ENCODE measurements at places on chromosomes 3 and 15.

DNA sequence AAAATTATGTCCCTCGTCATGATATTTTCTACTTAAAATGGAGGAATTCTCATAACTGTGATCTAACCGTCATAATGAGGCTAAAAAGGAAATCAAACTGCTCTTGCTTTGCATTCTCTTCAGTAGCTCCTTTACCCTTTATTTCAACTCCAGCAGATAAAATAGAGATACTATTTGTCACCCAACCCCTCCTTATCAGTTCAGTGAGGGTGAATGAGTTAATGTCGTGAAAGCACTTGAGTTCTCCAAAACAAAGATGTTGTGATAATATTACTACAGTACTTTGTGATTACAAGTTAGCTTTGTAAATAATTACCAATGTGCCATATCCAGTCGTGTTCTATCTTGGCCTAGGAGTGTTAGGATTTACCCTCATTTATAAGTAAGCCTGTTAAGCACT lies 63.4 kb upstream of the ANKRD28 start:
- no peak for DNase-seq

- DNase-seq = peak; percentile 31
Observed at GRCh38 chr3:23806534-23807423, 1.0 kb downstream of the UBE2E1 start.

GRCh38 chr15:51025454-51025846 lies 69.3 kb downstream of the TNFAIP8L3 start:
- no peak for DNase-seq

- DNase-seq = no peak
Observed at GRCh38 chr15:83659417-83659812, 5.5 kb downstream of the ADAMTSL3 start.

GRCh38 chr15:80404057-80404760 lies at the start of gene ARNT2:
Gene ARNT2 (plus strand): TSS chr15:80404382. CDS start chr15:80404516, 134 bp downstream.
- no peak for DNase-seq

DNA sequence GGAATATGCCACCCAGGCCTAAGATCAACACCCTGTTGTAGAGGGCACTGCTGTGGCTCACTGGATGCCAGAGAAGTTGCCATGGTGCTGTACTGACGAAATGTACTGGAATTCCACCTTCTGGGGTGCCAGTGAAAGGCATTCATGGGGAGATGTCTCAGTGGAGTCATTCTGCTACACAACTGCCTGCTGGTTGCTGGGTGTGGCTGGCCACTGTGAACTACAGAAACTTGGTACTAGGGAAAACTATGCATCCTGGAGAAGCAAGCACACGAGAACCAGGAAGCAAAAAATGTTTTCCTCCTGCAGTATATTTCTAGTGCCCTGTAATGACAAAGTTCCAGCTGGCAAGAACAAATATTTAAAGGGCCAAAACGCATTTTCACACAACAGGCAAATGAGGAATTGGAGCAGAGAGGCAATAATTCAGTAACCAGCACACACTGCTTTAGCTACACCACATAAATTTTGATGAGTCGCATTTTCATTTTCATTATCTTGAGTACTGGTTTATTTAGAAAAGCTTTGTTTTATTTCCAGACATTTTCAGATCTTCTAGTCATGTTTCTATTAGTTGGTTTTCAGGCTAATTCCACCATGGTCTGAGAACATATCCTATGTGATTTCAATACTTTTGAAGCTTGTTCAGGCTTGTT lies 18.3 kb upstream of the RFX7 start:
- no peak for DNase-seq

GRCh38 chr15:31326875-31327668 lies 437 bp downstream of the KLF13 start:
- no peak for DNase-seq

DNA sequence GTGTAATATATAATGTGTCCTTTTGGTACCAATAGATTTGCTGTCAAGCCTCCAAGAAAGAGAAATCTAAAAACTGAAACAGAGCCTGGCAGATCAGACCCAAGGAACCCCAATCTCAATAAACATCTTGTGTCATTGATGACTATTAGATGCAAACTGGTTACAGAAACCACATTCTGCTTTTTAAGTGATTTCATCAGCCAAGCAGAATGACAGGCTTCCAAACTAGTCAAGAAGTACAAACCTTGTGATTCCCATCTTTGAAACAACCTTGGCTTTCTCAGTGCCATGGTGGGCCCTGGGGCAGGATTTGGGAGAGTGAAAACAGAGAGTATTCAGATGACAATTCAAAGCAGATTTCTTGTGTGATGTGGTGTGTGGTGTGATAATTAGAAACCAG lies 45.6 kb upstream of the STRIT1 start:
- DNase-seq = no peak

- no peak for DNase-seq
Observed at GRCh38 chr15:40932649-40933516, 3.7 kb downstream of the DLL4 start.

DNA sequence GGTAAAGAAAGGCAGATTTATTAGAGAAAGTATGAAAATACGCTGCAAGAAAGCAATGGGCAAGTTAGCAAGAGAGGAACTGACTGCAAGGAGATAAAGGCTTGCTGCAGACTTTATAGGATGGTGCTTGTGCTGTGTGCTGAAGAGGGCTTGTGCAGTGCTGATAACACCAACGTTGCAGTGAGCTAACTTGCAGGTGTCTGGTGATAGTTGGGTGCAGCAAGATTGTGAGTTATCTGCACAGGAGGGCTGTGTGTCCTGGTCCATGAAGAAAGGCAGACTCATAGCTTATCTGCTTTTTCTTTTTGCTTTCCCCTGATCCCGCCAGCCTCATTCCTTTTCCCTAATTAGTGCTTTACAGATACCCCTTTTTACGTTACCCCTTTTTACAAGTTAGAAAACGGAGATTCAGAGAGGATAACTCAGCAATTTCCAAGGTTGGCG lies 58.0 kb upstream of the ZNF148 start:
- no peak for DNase-seq

- DNase-seq = no peak
Observed at GRCh38 chr3:74443102-74443501, 171.4 kb downstream of the CNTN3 start.

DNA sequence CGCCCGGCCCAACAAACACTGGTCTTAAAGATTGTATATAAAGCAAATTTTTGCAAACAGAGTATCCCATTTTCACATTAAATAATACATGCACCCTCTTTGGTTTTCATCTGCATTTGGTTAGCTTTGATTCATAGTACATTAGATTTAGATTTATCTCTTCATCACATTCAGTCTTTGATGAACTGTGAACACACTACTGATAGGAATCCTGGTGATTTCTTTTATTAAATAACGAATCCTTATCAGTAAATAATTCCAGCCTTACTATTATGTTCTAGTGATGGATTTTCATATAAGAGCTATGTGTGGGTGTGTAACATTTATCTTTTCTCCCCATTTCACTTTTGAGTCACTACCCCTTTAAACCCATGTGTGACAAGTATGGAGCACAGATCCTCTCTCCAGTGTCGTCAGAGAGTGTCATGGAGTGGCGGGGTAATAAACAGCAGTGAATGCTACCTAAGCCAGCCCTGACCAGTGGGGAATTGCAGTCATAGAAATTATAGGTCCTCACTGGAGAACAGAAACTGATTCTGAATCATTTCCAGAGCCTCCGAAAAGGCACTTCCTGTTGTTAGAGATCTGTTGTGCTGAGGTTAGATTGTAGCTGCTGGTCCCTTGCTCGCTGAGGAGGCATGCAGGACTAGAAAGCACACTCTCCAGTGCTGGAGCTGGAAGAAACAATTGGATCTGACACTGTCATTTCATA lies 22.0 kb downstream of the SLC7A14 start:
- no peak for DNase-seq

GRCh38 chr3:58383904-58384303 lies 49.7 kb downstream of the PDHB start:
- no peak for DNase-seq

DNA sequence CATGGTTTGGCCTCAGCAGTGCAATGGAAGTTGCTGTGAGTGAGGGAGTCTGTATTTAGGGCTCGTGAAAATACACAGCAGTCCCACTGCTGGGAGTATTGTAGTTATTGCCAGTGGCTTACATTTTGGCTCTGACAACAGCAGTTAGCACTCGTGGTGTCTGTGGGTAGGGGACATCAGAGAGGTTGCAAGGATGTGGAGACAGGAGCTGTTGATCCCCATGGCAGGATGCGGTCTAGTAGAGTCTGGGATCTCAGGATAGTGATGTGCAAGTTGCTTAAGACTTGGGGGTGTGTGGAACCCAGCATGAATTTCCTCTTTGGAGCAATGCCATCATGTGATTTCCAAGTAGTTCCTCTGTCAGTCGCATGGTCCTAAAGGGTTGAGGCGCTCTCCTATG lies 59.9 kb downstream of the GALK2 start:
- no peak for DNase-seq

GRCh38 chr3:149507491-149508324 lies 33.2 kb downstream of the TM4SF4 start:
- DNase-seq = peak; percentile 87

GRCh38 chr15:85333132-85333831 lies 47.1 kb upstream of the AKAP13 start:
- no peak for DNase-seq

DNA sequence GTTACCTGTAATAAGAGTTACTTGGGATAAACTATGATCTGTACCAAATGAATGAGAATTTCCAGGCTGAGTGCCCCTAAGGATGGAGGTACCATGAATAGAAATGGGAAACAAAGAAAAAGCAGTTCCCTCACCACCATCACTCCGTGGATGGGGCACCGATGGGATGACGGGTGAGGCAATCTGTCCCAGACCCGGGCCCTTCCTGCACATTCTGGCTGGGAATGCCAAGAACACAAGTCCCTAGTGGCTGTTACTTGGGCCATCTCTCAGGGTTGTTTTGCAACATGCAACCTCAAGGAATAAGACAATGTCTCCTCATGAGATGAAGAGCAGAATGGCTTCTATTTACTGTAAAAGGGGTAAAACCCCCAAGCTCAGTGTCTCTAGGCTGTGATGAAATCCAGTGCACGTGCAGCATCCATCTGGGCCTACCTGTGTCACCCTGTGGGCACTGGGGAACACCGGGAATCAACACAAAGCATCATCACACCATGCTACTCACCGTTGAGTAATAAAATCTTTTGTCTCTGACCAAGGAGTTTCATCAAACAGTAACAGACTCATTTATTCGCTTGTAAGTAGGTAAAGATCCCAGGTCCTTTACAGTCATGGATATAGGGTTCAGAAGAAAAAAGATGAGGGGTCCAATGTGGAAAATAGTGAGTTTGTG lies 22.3 kb downstream of the GNB4 start:
- DNase-seq = no peak

DNA sequence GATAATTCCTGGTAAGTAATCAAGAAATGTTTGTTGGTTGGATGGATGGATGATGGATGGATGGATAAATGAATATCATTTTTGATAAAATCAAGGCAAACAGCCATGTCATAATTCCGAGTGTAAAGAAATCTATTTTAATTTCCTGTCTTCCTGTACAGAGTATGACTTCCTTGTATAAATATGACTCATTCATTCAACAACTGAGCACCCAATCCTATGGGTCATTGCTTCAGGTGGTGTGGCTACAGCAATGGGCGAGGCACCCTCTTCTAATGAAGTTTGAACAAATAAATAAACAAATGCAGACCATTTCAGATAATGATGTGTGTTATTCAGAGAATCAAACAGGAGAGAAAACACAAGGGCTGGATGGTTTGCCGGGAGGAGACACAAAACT lies 198.7 kb downstream of the TNIK start:
- no peak for DNase-seq

DNA sequence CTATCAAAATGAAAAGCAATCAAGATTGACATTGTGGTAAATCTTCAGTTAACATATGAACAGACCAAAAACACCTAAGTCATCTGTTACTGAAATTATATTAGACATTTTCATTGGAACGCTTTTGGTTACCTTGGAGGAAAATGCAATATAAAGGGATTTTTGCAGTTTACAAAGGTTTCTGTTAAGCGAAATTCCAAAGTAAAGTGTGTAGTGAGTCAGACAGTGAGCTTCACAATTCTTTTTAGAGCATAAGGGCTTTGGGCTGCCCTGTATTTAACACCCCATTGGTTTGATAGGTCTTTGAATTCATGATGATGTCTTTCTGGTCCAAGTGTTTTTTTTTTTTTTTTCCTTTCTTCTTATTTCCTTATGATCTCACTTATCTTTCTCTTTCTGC lies 462.8 kb downstream of the EDEM1 start:
- no peak for DNase-seq

DNA sequence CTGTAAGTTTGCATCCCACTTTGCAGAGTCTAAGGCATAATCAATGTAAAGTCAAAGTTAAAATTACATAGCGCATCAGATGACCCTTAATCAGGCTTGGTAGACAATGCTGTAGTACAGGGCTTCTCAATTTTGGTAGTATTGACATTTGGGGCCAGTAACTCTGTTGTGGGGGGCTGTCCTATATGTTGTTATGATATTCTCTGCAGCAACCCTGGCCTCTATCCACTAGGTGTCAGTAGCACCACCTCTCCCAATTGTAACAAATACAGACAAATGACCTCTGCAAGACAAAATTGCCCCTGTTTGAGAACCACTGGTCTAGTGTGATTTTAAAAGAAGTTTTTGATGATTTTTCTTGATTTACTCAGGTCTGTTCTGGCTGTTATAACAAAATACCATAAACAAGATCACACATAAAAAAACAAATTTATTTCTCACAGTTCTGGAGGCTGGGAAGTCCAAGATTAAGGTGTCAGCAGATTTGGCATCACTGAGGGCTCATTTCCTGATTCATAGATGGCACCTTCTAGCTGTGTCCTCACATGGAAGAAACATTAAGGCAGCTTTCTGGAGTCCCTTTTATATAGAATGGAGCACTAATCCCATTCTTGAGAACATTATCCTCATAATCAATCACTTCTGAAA lies 37.6 kb upstream of the SLC9A9 start:
- peak; percentile 73 for DNase-seq

DNA sequence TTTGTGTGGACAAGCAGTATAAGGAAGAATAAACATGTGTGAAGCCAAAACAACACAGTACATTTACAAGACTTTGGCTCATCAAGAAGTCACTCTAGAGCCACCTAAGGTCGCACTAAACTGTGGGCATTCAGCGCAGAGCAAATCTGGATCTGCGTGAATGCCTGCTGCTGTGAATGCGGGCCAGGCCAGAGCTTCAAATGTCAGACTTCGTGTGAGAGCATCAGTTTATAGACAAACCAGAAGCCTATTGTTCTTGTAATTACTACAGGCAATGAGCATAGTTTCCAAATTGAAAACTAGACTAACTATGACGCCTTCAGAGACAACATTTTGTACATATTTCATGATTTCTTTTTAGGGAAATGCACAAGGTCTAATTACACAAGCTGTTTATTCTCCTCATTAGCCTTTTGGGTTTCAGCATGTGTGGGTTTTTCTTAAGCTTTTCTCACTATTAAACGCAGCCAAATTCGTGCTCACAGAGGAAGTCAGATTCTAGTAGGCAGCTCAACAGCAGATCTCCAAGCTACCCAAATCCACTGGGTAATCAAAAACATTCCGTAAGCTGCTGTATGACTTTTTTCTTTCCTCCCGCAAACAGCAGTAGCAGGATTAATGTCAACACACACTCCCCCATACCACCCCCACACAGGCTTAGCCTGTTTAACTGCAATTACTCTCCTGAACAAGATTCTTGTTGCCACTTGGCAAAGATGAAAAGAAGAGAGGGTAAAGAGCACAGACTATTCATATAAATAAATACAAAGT lies 84.5 kb upstream of the SETMAR start:
- no peak for DNase-seq

All from hematopoietic multipotent progenitor cell (in vitro differentiated cells).